ENCODE measurements at places on chromosomes 1 and 21.

GRCh38 chr21:28334407-28334806, 658.3 kb downstream of the LTN1 start:
- no peak for DNase-seq

DNA sequence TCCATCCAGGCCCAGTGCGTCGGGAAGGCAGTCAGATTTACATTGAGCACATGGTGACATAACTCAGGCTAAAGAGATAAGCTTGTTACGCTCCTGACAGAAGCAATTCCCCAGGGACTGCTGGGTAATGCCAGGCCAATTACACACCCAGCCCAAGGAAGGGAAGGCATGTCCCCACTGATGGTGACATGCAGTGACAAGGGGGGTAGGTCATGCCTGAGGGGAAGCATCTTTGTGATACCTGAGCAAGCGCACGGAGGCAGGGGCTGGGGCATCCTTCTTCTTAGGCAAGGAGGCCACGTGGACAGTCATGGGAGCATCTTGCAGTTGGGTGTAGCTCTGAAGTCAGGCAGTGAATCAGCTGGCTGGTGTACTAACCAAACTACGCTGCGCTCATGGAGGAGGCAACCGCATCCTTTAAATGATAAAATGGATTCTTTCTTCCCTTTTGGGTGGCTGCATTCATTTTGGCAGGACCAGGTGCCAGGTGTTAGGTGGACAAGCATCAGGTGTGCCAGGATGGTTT, 39.6 kb upstream of the GRIK3 start:
- DNase-seq: no peak

DNA sequence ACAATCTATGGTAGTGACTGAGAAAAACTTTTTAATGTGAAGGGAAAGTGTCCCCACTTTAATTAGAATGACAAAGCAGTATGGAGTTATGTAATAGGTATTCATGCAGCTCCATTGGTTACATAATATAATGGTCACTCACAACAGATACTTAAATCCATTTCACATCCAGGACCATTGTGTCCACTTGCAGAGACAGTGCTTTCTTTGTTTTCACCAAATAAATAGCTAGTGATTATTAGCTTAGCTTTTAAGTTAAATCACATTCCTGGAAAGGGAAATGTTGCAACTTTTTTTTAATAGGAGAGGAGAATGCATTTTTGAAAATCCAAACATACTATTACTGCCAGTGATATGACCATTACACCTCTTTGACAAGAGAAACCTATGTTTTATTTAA, 22.9 kb downstream of the RGL1 start:
- DNase-seq: no peak

DNA sequence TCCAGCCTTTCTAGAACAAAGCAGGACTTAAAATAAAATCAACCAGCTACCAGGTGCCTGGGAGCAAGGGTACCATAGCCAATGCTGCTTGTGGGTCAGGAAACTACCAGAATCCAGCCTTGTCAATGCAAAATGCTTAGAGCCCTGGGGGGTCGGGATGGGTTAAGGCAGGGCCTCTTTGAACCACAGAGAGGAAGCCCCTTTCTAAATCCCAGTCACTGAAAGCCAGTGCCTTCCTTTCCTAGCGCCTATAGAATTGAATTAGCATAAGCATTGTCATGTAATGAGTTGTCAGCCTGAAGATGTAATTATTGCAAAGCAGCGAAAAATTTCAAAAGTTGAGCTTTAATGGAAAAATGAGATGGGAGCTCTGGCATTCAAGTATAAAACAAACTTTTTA, 176.6 kb upstream of the DAB1 start:
- DNase-seq: no peak

DNA sequence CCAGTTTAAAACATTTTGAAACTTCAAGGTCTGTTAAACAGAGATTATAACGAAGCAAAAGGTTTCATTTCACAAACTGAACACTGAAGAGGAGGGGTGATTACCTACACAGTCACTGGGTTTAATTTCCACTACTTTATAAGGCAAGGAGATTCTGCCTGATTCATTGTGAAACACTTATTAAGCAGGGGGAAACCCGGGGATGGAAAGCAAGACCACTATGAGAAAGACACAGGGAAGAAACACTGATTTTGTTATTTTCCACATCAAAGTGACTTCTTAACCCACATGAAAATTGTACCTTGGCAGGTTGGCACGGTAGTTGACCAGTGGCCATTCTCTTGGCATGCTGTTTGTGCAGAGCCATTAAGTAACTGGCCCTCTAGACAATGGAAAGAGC, 8.1 kb upstream of the F5 start:
- DNase-seq: no peak

All from renal cortex interstitium (tissue), 15 donors.